ENCODE measurements at places on chromosomes 5 and 9.
A peak's percentile ranks its signal among the peaks of the same experiment; 100 is the strongest.

DNA sequence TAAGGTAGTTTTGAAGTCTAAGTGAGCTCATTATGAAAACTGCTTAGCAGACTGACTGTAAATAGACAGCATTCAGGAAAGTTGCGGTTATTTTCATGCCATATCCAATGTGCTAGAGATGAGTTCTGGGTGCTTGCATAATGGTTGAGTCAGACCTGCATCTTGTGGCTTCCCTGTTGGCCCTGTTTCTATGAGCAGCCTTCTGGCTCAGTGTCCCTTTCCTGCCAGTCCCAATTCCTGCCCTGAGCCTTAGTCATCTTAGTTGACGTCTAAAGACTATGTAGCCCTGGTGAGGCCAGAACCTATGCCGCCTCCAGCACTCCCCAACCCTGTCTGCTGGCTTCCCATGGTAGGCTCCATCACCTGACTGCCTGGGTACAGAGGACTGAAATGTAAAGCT, 76.3 kb upstream of the TNFSF8 start:
- DNase-seq, result no peak

- no peak for DNase-seq
Measured at GRCh38 chr9:77521091-77521490, 127.0 kb downstream of the GNA14 start.

DNA sequence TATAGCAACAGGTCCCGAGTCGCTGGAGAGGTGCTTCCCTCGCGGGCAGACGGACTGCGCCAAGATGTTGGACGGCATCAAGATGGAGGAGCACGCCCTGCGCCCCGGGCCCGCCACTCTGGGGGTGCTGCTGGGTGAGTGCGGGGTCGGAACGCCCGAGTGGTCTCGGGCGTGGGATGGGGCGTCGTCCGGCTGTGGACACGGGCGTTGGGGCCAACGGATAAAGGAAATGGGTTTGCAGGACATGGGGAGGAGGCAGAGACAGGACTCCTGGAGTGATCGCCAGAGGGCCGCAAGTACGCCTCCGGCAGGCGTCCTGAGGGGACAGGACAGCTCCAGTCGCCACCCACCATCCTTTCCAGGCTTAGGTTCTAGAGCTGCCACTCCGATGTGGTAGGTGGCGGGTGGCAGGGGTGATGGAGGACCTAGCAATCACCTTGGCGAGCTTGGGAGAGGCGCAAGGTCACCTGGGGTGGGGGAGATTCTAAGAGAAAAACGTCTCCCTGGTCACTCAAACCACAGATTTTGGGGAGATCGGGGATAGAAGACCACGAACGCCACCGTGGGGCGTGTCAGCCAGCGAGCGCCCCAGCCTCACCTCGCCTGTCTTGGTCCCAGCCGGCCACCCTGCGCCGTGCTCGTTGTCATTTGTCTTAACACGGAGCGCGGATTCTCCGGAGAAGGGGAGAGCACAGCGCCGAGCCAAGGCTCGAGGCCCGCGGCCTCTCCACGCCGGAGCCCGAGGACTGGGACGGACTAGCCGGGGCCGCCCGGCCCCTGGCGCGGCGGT, 922 bp downstream of the LMX1B start:
- DNase-seq, result no peak

DNA sequence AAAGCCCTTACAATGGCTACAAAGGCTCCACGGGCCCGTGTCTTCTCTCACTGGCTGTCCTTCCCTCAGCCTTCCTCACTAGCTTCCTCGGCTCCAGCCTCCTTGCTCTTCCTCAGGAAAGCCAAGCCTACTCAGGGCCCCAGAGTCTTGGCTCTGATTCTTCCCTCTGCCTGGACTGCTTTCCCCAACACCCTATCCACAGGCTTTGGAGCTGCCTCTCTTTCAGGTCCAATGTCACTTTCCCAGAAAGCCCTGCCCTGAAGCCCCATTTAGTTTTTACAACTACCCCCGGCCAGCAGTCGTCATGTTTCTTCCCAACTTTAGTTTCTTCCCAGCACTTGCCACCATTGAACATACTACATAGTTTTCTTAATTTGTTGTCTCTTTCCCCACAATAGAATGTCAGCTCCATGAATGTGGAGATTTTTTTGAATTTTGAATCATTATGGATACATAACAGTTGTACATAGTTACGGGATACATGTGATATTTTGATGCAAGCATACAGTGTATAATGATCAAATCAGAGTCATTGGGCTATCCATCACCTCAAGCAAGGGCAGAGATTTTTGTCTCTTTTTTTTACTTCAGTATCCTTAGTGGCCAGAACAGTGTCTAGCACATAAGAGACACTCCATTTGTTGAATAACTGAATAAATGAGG, 17.5 kb upstream of the TOMM5 start:
- no peak for DNase-seq

- DNase-seq, result no peak
Measured at GRCh38 chr9:114390952-114391351, 3.2 kb upstream of the AKNA start.

GRCh38 chr5:153523211-153523610, 32.7 kb downstream of the GRIA1 start:
- no peak for DNase-seq

DNA sequence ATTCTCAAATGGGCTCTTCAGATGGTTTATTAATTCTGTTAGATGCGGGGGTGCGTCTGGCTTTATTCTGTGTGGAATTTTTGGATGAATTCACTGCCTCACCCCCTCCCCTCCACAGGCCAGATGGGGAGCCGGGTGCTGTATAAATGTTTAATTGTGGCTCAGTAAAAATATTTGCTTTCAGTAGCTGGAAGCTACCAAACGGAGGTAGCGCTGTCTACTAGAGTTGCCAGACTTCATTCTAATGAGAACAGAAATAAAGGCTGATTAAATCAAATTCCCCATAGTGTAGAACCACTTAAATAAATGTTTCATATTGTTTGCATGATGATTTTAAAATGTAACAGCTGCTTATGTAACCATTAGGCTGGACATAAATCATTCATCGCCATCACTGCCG, 34.5 kb upstream of the KCNMB1 start:
- DNase-seq, result no peak

DNA sequence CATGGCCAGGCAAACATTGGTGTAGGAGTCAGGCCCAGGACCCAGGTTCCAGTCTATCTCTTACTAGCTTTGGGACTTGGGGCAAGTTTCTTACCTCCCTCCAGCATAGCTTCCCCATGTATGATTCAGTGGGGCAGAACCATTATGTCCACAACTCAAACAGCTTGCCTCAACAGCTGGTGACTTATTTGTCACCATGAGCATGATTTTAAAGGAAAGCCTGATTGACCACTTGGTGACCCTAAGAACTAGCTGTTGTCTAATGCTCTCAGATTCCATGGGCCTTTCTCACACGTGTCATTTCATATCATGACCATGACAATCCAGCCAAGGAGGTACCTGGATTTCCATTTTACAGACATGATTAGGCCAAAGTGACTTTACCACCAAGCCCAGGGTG, 126.4 kb downstream of the TTLL11 start:
- no peak for DNase-seq

DNA sequence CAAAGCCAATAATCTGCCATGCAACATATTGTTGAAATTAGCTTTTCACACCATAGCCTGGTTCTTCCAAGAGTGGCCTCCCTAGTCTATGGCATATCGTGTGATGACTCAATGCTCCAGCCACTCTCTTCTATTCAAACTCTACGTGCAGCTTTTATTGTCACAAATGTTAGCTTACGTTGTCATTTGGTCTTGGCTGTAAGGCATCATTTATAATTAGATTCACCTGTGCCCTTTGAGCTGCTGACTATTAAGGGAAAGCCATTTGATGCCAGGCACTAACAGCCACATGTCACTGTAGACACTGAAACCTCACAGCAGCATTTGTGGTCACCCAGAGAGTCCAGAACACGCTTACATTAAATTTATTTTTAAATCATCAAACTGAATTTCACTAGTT, 66.8 kb downstream of the APBA1 start:
- DNase-seq, result no peak

- no peak for DNase-seq
Measured at GRCh38 chr9:36637491-36638270, 65.0 kb downstream of the MELK start.

GRCh38 chr9:134492721-134493460, 148.7 kb upstream of the COL5A1 start:
- DNase-seq, result no peak

DNA sequence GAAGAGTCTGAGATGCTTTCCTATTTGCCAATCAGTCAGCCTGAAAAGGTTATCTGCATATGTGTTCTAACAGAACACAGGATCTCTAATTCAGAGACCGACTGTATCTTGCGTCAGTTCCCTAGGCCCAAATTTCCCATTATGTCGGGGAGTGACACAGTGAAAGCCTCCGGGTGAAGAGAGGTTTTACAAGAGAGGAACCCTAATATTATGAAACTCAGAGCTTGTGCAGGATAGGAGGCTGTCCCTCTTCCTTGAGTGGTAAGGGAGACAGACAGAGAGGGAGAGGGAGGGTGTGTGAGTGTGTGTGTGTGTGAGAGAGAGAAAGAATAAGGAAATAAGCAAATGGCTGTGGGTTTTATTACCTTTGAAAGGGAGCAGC, 1.9 kb downstream of the CD14 start:
- no peak for DNase-seq

DNA sequence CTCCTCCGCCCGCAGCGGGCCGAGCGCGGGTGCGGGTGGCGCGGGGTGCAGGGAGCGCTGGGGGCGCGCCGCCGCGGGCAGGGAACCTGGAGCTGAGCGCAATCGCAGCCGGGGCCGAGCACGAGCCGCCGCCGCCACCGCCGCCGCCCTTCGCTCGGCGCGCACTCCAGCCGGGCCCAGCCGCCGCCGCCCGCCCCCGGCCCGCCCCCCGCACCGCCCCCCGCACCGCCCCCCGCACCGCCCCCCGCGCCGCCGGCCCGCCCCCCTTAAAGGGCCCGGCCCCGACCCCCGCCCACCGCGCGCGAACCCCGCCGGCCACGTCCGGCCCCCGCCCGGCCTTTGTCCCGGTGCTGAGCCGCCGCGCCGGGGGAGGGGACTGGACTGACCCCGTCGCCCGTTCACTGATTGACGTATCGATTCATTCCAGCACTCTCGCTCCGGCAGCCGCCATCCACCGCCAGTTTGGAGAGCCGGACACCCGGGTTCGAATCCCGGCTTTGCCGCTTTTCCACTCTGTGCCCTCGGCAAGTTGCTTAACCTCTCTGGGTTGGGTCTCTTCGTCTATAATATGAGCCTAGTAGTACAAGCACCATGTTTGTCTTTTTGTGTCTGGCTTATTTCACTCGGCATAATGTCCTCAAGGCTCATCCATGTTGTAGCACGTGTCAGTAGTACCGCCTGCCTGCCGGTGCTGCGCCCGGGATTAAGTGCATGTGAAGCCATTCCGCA, at the start of gene SH3PXD2B:
Gene SH3PXD2B, minus strand, starts transcription at position 168 of the 729 bp plus-strand sequence. CDS start 173 bp downstream, outside the sequence.
- peak; percentile 2 for DNase-seq

DNA sequence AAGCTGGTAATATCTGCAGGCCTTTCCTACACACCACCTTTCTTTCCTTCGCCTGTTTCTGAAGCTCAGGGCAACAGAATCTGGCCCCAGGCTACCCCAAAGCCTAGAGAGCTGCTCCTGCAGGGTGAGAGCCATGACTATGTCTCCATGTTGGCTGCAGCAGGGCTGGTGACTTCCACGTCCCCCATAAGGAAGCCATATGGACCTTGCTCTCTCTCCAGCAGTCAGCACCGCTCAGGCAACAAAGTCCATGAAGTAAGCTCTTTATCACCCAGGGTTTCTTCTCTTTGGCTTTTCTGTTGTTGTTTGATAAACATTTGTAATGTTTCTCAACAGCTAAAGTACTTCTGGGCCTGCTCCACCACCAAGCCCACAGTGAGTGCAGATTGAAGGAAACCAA, 125.2 kb downstream of the SLIT3 start:
- no peak for DNase-seq

DNA sequence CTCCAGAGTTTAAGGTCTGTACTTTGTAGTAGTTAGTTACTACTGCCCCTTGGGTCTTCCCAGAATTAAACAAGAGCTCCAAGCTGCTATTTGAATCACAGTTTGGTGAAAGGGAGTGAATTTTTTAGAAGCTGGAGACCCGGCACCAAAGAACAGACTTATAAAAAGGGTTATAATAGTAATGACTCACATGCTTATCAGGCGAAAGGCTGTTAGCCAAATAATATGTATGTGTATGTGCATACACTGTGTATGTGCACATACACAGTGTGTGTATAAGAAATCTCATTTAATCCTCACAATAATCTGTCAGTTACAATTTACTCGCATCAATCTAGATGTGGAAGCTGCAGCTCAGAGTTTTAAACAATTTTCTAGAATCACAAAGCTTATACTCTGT, 59.5 kb upstream of the ITGA1 start:
- no peak for DNase-seq

DNA sequence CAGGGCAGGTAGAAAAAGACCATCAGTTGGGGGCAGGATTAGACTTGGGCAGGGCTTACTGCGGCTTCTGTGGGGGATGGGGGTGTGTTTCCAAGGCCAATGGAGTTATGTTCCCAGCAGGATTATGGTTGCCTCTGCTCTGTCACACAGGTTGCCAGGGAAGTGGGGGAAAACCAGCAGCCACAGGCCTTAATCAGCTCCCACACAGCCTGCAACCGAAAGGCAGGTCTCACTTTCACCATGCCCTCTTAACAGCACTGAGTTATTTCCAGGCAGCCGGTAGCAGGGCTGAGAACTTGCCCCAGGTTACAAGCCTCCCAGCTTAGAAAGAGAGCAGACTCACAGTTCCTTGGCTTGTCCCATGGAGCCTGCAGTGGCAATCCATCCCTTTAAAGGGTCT, 205.5 kb downstream of the FGF10 start:
- DNase-seq, result no peak

DNA sequence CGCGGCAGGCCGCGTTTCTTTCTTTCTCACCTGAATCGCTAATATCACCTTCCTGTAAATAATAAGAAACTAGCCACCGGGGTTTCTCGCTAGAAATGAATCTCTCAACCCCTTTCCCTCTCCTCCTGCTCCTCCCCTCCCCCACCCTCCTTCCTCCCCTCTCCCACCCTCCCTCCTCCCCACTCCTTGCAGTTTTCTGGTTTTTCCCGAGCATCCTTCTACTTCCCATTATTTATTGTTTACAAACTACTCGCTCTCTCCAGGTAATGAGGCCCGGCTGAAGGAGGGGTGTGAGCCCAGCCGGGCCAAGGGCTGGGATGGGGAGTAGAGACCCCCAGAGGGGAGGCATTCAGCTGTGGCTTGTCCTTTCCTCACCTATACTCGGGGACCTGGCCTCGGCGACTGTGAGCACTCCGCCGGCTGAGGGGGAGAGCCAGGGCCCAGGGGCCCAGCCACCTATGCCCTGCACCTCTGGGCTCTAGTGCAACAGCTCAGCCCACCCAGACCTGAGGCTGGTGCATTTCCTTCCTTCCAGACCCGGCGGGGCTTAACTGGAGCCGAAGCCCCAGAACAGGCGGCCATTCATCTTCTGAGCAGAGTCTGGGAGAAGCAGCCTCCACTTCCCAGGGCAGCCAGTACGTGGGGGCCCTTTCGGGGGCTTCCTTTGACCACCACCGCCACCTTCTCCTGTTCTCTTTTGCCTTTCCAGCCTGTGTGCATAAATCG, 2.1 kb upstream of the IRX4 start:
- DNase-seq, result no peak

DNA sequence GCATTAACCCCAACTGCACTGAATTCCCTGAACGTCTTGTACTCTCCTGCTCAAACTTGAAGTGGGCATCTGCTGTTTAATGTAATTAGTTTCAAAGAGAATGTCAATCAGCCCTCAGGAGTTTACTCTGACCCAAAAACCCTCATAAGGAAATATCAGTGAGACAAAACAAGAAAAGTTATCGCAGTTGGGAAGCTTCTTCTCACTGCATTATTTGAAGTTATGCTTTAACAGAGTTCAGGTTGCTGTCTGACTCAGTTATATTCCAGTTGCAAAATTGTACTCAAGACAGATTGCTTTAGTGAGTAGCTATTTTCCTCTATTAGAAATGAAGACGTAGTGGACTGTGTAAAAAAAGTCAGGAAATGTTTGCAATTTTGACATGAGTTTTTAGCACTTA, 52.1 kb downstream of the PPIC start:
- DNase-seq, result no peak
